ENCODE measurements at places on chromosomes 1 and 21.

- DNase-seq: no peak
These were observed 1423.9 kb upstream of the PRMT6 start for GRCh38 chr1:105632342-105633196.

- no peak for DNase-seq
These were observed 14.0 kb upstream of the TIPRL start for GRCh38 chr1:168164771-168165170.

DNA sequence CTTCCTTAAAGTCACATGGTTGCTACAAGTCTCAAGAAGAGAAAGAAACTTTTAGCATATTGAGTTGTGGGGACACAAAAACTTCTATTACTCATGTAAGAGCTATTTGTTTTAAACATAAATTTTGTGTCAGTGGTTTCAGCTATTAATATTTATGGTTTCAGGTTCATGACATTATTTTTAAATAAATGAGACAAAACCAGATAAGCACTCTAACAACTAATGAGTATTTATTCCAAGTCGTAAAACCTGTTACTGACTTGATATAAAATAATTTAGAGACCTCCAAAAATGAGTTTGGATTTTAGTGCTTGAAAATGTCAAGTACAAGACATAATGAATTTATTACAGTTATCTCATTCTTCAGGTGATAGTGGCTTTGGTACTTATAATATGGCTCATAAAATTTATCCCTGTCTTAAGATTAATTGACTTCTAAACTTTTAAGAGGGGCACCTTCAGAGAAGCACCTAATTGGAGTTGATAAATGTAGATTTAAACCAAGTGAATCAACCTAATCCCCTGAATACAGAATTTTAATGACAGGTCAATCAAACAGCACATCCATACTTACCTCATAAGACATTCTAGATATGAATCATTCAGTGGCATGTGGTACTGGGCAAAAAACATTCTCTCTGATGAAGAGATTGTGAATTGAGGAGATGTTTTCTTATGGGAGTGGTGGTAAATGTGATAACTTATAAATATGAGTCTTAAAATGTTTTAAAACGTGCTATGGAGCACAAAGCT is 167.7 kb upstream of the PTGFR start:
- DNase-seq: no peak

DNA sequence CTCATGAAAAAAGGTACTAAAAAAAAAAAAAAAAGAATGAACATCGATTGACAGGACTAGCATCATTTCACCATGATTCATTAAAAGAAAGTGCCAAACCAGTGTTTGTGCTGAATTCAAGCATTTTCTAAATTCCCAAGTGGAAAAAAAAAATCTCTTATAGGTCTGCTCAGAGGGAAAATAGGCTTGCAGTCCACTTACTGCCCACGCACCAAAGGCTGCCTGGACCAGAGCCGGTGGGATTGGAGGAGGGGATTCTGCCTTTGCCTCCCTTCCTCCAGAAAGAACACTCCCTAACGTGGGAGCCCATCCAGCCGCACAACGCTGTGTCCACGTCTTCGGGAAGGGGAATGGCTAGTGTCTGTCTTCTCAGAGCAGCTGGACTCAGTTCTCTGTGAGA is 5.5 kb upstream of the TRAPPC10 start:
- DNase-seq: no peak

DNA sequence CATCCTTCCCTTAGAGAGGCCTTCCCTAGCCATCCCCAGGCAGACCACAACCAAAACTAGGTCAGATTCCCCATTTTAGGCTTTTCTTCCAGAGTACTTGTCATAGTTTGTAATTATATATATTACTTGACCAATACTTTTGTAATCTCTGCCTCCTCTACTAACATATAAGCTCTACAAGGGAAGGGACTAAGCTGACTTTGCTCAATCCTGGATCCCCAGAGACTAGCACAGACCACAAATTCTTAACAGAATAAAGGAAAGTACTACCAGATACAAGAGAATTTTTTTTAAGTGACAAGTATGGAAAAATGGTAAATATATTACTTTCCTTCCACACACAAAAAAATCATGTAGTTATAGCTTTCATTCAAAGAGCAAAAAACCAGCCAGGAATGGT is 2.0 kb downstream of the ZMYM6 start:
- DNase-seq: no peak

GRCh38 chr1:111707906-111708305 is 31.3 kb downstream of the INKA2 start:
- no peak for DNase-seq

GRCh38 chr1:147720557-147720956 is 39.8 kb downstream of the GJA5 start:
- no peak for DNase-seq

DNA sequence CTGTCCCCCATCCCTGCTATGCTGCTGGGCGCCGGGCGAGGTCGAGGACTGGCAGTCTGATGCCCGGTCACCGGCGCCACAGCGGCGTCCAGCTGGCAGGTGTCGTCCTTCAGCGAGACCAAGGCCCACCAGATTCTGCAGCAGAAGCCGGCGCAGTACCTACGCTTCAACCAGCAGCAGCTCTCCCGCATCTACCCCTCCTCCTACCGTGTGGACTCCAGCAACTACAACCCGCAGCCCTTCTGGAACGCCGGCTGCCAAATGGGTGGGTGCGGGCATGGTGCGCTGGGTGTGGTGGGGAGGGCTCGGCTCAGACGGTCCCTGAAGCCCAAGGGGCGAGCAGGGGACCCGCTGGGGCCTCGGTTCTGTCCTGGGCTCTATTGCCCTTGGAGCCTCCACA is 20.7 kb downstream of the PLCH2 start:
- no peak for DNase-seq

DNA sequence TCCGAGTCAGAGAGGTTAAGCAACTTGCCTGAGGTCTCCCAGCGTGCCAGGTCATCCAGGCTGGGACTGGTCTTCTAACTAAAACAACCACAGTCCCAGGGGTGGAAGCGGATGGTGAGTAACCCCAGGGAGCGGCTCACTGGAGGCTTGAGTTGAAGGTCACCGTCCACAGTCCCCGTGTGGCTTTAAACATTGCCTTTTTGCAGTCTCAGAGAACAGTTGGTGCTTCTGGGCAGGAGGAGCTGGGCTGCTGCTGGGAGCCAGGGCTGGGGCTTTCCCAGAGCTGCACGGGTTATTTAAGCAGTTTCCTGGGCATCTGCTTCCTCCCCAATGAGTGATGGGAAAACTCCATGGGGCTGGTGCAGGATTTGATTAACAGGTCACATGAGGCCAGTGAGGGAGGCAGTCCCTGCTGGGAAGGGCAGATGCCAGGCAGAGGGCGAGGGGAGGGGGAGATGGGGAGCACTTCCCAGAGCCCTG is 12.3 kb downstream of the ARHGEF10L start:
- no peak for DNase-seq

DNA sequence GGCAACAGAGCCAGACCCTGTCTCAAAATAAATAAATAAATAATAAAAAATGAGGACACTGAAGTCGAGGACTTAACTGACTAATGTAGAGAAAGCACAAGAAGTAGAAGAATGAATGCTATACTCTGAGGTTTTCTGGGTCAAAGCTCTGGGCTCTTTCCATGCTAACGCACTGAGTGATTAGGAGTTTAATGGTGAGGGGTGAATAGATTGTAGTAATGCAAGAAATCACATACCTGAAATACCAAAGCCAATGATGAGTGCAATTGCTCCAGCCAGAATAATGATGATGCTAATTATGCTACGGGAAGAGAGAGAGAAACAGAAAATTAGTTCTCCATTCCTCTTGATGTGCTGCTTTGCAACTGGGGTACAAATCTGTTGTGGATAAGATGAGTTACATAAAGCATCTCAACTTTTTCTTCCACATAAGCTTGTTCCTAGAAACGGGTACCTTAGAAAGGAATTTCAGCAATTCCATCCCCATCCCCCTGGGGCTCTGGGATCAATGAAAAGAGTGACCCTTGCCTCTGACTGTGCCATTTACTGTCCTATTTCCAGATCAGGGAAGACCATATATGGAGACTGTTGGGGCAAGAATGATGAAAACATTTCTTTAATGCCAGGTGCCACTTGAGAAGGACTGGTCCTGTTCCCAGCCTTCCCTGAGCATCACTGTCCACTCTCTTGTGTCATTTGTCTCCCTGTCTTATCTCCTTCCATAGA is 40.7 kb downstream of the VTCN1 start:
- no peak for DNase-seq

DNA sequence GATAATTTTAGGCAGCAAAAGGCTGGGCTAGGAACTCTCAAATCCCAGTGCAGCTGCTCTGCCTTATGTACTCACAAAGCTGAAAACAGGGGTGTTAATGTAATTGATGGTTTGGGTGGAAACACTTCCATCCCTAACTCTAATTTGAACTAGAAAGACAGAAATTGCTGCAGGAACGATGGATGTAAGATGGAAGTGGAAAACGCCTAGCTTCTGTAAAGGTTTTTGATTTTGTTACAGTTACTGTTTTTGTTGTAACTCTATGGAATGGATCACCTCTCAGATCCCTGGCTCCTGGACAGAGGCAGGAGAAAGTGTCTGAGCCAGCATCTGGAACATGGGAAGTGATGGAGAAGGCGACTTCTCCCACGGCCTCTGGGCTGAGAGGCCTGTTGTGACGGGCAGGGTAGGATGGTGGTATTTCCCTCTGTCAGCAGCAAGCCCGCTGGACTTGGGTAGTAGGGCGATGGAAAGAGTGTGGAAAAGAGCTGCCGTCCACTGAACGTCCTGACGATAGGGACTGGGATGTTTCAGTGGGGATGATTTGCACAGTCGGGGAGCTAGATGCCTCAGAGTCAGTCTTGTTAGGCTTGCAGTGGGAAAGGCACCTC is 1.6 kb downstream of the TRAF5 start:
- no peak for DNase-seq

DNA sequence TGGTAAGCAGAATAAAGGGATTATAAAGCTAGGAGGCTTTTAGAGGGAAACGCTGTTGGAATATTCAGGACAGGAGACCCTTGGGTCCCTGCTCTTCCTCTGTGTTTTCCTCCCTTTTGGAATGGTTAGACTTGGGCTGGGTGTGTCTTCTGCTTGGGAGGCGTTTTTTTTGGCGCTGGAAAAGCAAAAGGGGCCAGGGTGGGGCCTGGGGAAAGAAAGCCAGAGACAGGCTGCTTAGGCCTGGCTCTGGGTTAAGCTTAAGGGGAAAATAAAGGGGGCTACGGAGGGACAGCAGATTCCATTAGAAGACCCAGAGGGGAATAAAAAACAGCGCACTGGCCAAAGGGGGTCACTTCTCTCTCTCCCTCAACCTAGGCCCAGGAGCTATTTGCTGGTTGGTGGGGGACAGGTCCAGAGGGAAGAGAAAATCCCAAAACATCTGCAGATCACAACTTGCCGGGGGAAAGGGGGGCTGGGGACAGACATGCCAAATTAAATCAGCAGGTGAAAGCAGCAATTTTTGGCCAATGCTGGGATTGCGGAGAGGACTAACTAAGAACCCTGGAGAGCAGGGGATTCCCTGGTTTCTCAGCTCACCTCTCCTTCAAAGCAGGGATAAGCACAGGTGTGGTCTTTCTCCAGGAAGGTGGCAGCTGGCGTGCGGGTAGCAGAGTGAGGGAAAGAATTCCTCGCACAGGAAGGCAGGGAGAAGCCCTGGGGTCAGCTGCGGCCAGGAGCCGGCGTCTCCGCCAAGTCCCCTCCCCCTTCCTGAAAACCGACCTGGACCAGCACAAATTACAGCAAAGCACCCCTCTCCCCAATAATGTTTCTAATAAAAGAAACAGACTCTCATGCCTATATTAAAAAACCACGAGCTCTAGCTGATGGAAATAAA is 82.2 kb upstream of the AK4 start:
- DNase-seq: no peak

DNA sequence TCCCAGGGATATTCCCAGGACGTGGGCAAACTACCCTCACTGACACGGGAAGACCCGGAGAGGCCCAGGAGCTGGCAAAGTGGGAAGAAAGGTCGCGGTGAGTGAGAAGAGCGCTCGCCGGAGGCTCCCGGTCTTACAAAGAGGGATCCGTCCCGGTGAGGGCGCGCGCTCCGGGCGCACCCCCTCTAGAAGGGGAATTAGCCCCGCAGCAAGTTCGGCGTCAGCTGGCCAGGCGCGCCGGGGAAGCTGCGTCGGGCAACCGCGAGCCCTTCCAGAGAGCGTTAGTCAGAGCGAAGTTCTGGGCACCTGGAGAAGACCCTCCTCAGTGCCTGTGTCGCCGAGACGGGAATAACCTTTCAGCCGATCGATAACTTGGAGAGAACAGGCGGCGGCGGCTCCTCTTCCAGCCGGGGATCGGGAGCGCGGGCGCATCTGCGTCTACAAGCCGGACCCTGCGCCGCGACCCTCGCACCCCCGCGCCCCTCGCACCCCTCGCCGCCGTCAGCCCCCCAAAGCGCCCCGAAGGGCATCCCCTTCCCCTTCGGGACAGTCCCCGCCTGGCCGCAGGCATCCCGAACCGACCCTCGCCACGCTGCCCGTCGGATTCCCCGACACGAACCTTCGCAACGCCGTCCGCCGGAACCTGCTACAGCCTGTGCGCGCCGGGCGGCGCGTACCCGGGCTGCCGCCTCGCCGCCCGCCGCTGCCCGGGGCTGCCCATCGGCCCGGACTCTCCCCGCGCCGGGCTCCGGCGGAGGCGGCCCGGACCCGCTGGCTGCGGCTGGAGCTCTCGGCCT is 485 bp downstream of the SIPA1L2 start:
- no peak for DNase-seq

- no peak for DNase-seq
These were observed 354.8 kb upstream of the NFIA start for GRCh38 chr1:60727552-60727951.

DNA sequence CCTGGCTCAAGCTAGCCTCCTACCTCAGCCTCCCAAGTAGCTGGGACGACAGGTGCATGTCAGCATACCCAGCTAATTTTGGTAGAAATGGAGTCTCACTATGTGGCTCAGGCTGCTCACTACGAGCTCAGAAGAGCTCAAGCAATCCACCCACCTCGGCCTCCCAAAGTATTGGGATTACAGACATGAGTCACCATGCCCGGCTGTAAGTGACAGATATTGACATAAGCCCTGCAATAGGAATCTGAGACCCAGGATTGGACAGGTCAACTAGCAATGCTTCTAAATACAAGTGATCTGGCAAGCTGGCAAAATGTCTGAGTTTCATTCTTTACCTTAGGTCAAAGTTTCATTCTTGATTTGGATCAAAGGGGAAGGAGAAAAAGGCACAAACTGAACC is 40.5 kb upstream of the H6PD start:
- no peak for DNase-seq

GRCh38 chr1:186828611-186829454 is at the start of gene PLA2G4A:
Gene PLA2G4A (plus strand): TSS chr1:186828949. CDS start chr1:186854355, 25,406 bp downstream.
- DNase-seq: peak; percentile 4

DNA sequence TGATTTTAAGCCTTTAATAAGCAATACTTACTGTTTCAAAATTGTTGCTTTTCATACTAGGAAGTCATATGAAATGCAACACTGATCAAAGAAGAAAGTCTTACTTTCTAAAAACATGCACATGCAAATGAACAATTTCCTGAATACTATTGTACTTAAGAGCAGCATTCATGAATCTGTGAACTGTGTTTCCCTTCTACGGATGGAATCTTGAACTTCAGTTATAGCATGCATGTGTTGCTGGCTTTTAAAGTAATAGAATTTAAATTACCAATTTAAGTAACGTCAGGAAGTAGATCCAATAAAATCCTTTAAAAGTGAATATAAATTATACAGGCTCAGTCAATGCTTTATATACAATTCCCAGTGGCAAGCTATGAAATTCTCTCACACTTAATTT is 348.9 kb downstream of the KCNT2 start:
- DNase-seq: no peak

GRCh38 chr1:212062832-212063438 is 27.4 kb downstream of the DTL start:
- DNase-seq: no peak
